ENCODE measurements at places on chromosomes 4 and X.

DNA sequence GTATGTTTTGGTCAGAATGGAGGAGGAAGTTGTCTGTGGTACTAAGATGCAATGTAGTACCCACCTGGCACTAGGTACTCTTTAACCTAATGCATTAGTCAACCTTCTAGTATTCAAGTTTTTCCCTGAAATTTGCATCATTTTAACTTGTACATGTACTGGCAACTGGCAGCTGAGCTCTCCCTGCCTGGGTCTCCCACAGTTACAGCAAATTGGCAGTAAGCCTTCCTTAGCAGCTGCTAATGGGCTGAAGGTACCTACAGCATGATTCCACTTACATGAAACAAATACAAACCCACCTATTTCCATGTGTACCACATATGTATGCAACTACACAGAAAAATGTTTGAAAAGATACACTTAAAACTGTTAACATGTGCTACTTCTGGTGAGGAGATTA lies 8.1 kb upstream of the KLHL2 start:
- DNase-seq: no peak

- DNase-seq: no peak
These were observed 68.7 kb upstream of the ADAD1 start for GRCh38 chr4:122309988-122310626.

DNA sequence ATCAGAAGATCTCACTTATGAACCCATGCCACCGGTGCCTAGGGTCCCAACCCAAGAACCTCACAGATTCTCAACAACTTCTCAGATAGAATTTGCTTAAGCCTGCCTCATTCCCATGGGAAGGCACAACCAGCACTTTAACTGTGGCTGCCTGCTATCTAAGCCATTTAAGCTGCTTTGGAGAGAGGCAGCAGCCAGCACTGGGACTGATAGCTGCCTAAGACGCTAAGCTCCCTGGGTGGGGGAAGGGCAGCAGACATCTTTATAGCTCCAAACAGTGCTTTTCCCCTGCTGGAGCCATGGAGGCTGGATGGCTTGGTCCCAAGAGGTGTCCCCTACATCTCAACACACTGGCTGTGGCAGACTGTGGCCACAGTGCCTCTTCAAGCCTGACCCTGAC lies 1268.6 kb downstream of the FAM133A start:
- DNase-seq: no peak

GRCh38 chrX:85065512-85066198 lies 62.0 kb downstream of the APOOL start:
- DNase-seq: no peak

DNA sequence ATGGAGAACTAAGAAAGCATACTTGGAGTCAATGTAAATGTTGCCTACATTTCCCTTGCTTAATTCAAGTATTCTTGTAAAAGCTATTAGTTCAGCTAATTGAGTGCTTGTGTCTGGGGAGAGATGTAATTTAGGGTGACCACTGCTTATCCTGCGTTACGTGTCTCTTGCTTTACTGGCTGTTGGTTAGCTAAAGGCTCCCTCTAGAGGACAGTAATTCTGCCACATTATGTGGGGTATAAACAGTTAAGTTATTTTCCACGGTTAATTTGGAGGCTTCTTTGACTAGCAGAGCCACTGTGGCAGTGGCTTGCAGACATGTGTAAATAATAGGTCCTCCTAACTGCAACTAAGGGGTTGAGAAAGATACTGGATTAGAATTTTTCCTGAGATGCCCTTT lies 25.3 kb upstream of the NAF1 start:
- no peak for DNase-seq

- no peak for DNase-seq
These were observed 64.2 kb downstream of the IRF2 start for GRCh38 chr4:184409911-184410692.

DNA sequence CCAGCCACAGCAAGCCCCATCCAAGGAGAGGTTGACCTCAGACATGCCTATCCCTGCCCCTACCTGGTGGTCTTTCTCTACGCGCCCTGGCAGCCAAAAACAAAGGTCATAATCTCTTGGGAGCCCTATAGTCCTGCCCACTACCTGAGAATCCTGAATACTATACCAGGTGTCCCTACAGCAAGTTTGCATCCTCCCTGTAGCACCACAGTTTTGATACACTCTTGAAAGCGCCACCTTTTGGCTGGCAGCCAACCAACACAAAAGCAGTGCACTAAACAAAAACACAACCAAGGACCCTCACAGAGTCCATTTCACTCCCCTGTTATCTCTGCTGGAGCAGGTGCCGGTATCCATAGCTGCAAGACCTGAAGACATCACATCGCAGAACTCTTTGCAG lies 523.8 kb upstream of the CPEB2 start:
- DNase-seq: no peak

GRCh38 chr4:157713342-157713741 lies 459.5 kb downstream of the GASK1B start:
- DNase-seq: peak; percentile 21

DNA sequence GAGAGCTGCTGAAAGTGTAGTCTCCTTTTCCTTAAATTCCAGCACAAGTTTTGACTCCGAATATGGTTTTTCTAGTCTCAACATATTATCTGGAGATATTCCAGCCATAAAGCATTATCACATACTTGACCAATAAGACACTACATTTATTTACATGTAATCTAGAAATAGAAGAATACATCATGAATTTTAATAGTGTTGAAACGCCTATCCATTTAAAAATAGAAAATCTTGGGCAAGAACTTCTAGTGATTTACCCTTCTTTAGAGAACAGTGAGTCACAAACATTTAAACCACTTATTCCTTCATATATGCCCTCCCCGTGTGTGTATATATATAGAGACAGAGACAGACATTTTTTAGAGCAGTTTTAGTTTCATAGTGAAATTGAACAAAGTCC lies 161.5 kb downstream of the SOWAHB start:
- DNase-seq: no peak

- DNase-seq: no peak
These were observed 69.2 kb downstream of the FBXO8 start for GRCh38 chr4:174214101-174214878.

DNA sequence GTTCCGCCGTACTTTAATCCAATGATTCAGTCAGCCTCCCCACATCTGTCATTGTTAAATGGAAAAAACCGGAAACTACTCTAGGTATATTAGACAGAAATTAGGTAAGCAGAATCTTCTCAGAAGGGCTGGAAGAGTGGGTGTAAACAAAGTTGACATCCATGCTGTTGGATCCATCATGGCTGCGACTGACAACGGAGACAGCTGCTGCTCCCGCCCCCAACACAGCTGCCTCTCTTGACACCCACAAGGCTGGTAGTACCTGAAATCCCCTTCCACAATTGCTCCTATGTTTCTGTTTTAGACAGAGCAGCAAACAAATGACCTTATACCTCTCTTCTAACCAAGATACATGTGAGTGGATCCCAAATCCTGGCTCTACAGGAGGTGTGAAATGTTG lies 66.6 kb downstream of the RXFP1 start:
- no peak for DNase-seq

- no peak for DNase-seq
These were observed 126.2 kb upstream of the NDP start for GRCh38 chrX:44099366-44099765.

DNA sequence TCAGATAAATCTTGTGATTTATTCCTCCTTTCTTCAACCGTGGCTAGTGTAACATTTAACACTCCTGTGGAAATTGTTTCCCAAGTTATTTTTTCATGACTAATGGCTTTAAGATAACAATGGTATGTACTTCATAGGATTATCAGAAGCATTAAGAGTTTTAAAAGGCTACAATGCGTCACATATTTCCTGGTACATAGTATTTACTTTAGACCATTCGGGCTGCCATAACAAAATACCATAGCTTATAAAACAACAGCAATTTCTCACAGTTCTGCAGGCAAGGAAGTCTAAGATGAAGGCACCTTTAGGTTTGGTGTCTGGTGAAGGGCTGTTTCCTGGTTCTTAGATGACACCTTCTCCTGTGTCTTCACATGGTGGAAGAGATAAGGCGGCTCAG lies 158.6 kb downstream of the PAPSS1 start:
- DNase-seq: no peak

DNA sequence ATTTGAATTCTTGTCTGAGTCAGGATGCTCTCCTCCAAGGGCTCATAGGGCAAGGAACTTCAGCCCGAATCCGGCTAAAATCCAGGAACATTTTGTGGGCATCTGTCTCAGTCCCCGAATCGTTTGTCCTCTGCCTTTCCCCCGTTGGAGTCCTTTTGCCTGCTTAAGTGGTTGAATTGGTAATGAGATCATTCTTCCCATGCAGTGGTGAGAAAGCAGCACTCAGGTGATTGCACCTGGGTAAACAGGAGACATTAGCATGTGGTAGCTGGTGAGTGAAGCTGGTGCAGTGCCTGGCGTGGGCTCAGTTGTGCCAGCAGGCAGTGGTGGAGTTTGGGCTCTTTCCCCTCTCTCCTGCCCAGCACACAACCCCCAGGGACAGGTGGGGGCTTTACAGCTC lies 61.9 kb upstream of the MTM1 start:
- DNase-seq: no peak

DNA sequence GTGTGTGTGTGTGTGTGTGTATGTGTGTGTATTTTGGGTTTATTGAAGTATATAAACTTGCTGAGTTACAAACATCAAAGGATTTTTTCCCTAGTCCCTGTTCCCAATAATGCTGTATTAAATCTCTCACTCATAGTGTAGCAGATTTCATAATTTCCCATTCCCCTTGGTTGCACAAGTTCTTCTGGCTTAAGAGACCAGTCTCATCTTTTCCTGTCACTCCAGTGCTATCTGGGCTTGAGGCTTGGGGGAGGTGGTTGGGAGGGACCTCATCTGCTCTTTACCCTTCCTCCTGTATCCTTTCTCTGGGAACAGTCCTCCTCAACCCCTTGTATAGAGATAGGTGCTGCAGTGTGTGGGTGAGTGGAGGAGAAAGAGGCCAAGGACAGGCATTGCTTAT lies 285.4 kb upstream of the BOD1L1 start:
- no peak for DNase-seq
